GM03348 (cell line): ENCODE measurements at places on chromosomes 16 and 17.

- DNase-seq = no peak
Measured at GRCh38 chr17:53628011-53628410, 194.7 kb upstream of the KIF2B start.

GRCh38 chr17:6695565-6695964 lies 17.6 kb downstream of the SLC13A5 start:
- no peak for DNase-seq

DNA sequence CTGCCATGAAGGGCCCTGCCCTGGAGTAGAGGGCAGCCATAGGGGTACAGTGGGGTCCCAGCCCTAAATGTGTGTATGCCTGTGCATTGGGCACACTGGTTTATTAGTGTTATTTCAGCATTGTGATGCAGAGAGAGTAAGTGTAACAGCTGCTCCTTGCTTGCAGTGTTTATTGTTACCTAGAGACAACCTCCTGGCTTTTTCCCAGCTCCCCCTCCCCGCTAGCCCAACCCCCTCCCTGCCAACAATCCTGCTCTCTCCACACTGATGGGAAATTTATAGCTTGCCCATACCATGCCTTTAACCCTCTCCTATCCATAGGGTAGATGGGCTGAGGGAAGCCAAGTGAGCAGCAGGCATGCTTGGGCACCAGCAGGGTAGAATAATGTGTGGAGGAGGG lies 51.3 kb downstream of the NEUROD2 start:
- DNase-seq = no peak

DNA sequence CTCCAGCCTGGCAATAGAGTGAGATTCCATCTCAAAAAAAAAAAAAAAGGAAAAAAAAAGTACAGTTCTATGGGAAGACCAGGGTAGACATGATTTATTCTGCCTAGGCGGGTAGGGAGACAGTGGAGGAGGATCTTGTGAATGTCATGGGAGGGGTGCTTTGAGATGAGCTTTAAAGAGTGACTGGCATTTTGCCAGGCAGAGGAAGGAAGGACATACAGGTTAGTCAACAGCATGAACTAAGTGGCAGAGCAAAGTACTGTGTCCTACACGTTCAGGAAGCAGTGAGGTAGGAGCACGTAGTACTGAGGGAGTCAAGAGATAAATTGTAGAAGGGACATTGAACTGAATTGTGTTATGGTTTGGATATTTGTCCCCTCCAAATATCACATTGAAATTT lies 451.5 kb downstream of the TOX3 start:
- no peak for DNase-seq

DNA sequence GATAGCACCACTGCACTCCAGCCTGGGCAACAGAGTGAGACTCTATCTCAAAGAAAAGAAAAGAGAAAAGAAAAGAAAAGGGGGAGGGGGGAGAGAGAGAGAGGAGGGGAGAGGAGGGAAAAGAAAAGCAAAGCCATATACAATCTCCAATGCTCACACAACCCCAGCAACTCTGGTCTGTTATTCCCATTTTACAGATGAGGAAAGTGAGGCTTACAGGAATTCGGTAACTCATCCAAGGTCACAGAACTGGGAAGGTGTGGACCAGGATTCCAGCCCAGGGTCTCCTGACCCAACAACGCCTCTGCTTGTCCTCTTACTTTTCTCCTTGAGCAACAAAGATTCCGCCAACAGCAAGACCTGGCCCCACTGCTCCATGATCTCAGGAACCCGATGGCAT lies 13.0 kb downstream of the PLA2G10 start:
- no peak for DNase-seq

- no peak for DNase-seq
Measured at GRCh38 chr16:25141648-25142047, 30.1 kb downstream of the LCMT1 start.

DNA sequence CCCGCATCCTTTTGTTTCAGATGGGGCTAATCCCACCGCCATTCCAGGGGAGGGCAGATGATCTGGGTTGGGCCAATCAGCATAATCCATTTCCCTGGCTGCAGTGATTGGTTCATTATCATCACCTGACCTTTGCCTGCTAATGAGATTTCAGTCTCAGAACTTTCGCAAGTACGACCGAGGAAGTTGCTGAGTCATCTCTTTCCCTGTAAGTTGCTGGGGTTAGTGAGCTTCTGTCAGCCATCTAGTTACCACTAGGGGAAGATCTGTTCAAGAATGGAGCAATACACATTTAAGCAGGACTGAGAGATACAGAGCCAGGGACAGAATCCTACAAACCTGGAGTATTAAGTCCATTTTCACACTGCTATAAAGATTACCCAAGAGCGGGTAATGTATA lies 65.3 kb upstream of the NUDT7 start:
- no peak for DNase-seq

GRCh38 chr16:73457851-73458250 lies 409.9 kb upstream of the ZFHX3 start:
- DNase-seq = no peak

- no peak for DNase-seq
Measured at GRCh38 chr17:9279893-9280292, 258.6 kb downstream of the NTN1 start.

DNA sequence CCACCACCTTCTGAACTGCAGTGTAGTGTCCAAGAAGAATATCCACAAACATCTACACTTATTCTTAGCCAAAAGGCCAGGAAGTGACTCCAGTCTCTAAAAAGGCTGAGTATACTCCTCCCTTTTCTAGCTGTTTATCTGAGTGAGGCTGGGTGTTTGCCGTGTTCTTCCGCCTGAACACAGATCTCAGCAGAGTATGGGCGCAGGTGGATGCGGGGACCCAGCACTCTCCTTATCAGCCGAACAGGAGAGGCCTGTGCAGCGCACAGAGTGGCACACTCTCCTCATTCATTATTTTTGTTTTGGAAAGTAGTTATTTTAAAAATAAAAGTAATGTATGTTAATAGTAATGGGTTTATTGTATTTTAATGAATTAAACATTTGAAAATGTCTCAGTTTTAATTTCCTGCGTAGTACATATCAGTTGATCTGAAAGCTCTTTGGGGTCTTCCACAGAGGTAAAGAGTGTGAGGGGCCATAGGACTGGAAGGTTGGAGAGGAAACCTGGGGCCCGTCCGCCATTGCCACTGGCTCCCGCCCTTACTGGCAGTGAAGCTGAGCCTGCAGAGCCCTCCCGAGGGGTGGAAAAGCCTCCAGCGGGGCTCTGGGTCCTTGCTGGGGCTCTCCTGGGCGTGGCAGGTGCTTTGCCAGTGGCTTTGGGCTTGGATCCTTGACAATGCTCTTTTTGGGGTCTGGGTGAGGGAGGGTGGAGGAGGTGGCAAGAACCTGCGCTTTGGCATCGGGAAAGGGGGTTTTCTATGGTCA lies 53.8 kb downstream of the PDPK1 start:
- no peak for DNase-seq

DNA sequence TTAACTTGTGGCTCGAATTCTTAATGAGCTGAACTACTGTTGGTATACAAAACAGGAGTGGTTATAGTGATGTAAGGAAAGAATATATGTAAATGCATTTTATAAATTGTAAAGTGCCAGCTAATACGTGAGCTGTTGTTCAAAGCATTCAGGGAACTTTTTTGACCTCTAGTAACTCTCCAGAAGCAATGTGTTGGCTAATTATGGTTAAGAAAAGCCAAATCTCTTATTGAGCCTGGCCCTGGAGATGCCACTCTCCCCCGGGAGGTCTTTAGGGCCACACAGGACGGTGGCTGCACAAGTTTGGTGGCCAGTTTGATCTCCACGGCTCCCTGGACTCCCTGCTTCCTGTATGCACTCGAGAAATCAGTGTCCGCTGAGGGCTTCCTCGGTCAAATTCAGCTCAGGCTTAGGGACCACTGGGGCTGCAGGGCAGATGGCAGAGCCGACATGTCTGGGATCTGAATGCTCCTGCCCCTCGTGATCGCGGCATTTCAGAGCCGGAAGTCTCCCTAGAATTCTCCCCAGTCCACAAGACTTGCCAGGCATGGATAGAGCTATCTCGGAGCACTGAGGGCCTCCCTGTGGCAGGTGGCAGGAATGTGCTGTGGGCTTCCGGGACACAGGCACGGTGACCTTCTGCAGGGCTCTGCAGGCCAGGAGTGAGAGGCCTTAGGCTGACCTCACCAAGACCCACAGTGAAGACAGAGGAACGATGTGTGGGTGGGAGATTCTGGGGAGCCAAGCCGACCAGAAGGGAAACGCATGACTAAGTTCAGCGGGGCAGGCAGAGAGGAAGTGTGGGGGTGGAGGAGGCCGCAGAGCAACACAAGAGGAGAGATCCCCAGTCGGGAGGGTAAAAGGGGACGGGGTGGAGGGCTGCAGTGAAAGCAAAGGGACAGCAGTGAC lies 18.6 kb upstream of the PITPNM3 start:
- peak; percentile 82 for DNase-seq

DNA sequence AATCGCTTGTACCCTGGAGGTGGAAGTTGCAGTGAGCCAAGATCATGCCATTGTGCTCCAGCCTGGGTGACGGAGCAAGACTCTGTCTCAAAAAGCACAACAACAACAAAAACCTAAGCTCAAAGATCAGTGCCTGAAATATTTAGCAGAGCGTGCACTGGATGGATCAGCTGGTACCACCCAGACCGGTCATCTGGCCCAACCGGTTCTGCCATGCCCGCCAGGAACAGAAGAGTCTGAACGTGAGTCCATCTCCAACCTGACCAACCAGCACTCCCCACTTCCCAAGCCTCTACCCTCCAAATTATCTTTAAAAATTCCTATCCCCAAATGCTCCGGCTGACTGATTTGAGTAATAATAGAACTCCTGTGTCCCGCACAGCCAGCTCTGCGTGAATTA lies 1.5 kb upstream of the UQCC4 start:
- DNase-seq = no peak

DNA sequence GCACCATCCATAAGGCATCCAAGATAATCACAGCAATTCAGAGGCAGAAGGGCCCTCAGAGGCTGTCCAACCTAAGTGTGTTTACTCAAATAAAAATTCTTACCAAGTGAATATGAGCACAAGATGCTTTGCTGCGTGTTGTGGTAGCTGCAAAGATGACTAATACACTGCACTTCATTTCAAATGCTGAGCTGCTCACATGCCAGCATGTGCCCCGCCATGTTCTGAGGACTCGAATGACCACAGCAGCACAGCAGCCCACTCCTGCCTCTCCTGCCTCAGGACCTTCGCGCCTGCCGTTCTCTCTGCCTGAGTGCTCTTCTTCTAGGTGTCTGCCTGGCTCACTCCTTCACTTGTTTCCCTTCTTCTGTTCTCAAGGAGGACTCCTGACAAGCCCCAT lies 19.0 kb downstream of the PIK3R5 start:
- no peak for DNase-seq

GRCh38 chr17:28173031-28173561 lies 130.6 kb downstream of the NLK start:
- no peak for DNase-seq

DNA sequence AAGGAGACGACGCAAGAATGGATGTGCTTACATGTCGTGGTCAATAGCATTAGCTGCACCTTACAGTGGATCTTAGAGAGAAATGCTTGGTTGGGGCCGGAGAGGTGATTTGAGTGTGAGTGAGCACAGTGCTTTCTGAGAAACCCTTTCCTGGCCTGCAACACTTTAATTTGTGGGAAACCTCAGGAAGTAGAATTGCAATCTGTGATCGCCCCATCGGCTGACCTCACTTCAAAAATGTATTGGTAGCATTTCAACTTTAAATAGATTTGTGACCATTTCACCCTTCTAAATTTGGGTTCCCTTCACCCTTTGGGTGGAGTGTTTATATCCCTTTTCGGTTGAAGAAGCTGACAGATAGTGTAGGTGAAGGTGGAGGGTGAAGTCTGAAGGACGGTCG lies 13.2 kb downstream of the PRKCB start:
- DNase-seq = no peak

GRCh38 chr17:63317166-63317840 lies 128.8 kb downstream of the CYB561 start:
- no peak for DNase-seq

DNA sequence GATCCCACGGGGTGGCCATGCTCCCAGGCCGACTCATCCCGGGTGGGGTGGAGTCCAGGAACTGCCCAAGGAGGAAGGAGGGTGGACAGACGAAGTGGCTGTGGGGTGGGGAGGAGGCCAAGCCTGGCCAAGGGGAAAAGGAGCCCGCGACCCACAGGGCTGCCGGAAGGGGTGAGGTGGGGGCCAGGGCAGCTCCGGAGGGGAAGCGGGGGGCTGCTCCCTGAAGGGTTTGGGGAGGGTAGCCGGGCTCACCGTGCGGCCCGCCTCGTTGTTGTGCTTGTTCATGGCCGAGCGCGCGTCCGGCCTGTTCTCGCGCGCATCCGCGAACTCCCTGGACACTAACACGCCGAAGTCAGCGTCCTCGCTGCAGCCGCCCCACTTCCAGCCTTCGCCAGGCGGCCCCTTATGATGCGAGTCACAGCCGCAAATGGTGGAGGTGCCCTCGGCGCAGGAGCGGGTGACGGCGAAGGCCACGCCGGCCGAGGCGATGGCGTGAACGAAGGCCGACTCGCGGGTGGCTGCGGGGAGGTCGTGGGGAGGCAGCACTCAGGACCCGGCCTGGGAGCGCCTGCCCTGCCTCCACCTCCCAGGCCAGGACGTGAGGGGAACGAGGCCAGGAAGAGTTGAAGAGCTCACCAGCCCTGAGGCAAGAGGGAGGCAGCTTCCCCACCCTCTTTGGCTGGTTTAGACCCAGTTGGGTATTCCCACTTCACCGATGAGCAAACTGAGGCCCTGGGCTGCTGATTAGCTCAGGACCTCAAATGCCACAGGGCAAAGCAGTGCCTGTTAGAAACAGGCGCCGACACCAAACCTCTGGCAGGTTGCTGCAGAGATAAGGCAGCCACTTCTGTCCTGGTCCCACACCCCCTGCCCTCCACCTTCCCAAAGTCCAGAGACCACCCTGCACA lies 48.7 kb downstream of the WNT3 start:
- DNase-seq = no peak

DNA sequence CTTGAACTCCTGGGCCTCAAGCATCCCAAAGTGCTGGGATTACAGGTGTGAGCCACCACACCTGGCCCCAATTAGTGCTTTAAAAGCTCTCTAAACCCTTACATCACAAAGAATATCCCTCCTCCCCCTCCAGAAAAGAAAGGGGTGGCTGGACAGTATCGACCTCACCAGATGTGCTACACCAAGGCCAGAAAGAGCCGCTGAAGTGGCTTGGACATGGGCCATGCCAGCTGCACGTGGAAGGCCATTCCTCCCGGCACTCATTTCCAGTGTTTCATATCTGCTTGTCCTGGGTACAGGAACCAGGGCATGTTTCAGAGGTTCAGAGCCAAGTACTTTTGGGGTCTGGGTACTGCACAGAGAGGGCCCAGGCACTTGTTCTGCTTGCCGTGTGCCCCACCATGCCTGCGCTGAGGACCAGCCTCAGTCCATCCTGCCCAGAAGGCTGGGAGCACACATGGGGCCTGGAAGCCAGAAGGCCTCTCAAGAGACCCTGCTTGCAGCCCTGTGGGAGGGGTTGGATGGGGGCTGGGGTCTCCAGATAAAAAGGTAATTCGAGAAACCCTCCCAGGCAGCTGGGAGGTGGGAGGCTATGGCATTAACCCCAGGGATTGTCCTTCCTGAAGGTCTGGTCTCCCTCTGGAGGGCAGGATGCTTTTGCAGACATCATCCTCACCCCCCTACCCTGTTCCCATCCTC lies 3.5 kb upstream of the SRRM2 start:
- DNase-seq = no peak
